ENCODE measurements at places on chromosomes 2 and 18.

- DNase-seq = no peak
Observed at GRCh38 chr2:124026503-124026902, 1.4 kb downstream of the CNTNAP5 start.

DNA sequence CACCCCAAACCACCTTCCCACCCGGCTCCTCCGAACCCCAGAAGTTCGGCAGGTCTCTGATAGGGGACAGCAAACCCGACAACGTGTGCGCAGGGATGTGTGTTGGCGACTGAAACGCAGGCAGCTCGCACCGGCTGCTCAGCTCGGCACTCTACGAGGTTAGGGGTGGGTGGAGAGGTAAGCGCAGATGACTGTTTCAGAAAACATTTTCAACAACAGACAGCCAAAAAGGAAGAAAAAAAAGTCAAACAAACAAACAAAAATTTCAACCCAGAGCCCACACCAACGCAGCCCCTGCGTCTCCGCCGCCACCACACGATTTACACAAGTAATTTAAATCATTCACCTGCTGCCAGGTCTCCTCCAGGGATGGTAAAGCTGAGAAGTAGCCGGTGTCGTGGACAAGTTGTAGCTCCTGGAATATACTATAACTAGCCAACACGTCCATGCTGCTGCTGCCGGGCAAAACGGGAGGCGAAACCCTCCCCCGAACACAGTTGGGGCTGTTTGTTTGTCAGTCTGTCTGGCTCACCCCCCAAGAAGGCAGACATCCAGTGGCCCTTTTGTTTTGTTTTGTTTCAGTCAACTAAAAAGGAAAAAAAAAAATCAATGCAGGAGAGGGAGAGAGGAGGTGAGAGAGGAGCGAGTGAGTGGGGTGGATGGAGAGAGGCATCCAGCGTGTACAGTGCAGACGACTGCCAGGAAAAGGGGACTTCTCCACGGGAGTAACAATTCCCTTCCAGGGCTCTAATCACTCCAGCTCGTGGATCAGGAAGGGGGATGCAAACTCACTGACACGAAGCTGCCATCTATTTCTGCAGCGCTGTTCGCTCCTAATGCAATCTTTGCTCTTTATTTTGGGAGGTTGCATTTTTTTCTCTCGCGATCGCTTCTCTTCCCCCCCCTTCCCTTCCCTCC, at the start of gene KLF7:
Gene KLF7, minus strand, starts transcription at position 828 of the 918 bp plus-strand sequence. Its CDS starts 380 bp downstream, at position 448.
- DNase-seq = peak; percentile 69

- no peak for DNase-seq
Observed at GRCh38 chr2:190119923-190120590, 57.5 kb upstream of the MSTN start.

- DNase-seq = no peak
Observed at GRCh38 chr2:234620018-234620417, 123.1 kb upstream of the ARL4C start.

GRCh38 chr2:213246497-213247281, 37.6 kb upstream of the SPAG16 start:
- peak; percentile 24 for DNase-seq

GRCh38 chr2:2501454-2502200, 170.6 kb upstream of the MYT1L start:
- DNase-seq = no peak

DNA sequence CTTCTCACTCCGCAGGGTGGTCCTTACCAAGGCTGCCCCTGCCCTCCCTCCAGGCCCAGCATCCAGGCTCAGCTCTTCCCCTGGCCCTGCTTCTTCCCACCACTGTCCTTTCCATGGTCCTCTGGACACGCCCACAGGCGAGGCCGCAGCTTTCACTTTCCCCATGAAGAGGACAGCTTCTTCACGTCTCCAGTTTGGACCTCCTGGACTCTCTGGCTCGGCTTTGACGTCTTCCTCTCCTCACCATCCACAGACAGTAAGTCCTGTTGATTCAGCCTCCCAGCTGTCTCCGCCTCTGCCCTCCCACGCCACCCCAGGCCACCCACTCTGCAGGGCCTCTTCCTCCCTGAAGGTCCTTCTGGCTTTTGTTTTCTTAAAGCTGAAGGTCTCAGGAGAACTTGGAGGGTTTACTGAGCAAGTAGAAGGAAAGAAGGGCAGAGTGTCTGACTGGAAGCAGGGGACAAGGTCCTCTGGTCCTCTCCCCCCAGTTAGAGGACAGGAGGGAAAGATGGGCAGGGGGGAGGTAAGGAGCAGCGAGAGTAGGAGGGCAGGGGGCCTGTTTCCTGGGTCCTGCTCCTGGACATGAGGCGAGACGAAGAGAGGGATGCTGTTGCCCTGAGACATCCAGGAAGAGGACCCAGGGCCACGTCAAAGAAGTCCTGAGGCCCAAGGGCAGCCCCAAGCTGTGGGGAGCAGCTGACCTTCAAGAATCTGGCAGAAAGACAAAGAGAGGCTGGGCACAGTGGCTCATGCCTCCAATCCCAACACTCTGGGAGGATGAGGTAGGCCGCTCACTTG, 24.7 kb upstream of the NMUR1 start:
- no peak for DNase-seq

- DNase-seq = no peak
Observed at GRCh38 chr2:118133916-118134315, 45.6 kb downstream of the INSIG2 start.

- DNase-seq = no peak
Observed at GRCh38 chr2:234467289-234467688, 29.6 kb downstream of the ARL4C start.

DNA sequence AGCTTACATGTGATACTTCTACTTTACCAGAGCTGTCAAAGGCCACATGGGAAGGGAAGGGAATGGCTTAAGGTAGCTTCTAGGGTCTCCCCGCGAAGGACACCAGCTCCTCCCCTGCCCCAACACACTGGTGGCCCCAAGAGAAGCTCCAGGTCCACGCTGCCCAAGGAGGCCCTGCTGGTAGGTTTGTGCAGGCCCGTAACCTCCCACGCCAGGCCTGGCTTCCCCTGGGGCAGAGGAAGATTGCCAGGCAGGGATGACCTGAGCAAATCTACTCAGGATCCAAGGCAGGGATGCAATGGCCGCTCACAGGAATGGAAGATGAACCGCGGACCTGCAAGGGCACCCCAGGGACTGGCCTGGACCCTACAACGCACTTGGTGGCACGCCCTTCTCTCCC, 205.1 kb downstream of the MGAT5 start:
- DNase-seq = no peak

DNA sequence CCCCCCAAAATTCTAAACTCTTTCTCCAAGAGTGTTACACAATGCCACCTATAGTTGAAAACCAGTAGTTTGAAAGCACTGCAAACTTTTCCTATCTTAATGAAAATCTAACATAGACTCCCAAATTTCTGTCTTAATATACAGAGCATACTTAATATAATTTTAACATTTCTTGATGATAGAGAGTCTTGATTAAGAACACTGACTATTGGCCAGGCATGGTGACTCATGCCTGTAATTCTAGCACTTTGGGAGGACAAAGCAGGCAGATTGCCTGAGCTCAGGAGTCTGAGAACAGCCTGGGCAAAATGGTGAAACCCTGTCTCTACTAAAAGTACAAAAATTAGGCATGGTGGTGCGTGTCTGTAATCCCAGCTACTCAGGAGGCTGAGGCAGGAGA, 34.2 kb downstream of the ASXL2 start:
- DNase-seq = no peak

GRCh38 chr2:232338759-232339106, 39.8 kb upstream of the ALPP start:
- DNase-seq = no peak

DNA sequence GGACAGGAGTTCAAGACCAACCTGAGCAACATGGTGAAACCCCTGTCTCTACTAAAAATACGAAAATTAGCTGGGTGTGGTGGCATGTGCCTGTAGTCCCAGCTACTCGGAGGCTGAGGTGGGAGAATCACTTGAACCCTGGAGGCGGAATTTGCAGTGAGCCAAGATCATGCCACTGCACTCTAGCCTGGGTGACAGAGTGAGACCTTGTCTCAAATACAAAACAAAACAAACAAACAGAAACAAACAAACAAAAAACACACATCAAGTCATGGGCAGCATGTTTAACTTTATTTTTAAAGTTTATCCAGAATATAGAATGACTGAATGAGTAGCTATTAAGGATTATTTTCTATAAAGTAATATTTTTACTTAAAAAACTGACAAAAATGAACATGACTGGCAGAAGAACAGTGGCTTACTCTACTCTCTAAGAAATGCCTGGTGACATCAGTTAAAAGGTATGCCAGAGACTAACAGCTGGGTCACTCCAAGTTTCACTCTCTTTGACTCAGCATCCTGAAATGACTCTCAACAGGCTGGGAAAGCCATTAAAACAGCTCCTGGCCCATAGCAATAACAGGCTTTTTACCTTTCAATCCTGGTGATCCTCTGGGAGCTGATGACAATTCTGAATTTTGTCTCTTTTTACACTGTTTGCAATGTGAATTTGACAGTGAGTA, 281.6 kb upstream of the STON1 start:
- DNase-seq = no peak

DNA sequence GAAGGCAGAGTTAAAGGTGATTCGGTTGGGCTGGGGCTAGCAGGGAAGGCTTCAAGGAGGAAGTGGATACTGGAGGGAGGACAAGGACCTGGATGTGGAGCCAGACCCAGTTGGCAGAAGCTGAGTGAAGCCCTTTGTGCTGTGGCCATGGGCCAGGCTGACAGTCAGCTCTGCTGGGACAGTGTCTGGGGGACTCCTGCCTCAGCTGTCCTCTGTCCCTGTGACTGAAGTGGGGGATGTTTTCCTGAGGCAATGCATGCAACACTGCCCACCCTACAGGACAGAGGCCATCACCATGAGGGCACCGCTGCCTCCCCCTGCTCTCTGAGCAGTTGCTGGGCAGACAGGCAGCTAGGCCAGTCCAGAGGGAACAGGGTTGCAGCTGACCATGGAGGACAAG, 40.0 kb downstream of the ST8SIA5 start:
- DNase-seq = no peak

DNA sequence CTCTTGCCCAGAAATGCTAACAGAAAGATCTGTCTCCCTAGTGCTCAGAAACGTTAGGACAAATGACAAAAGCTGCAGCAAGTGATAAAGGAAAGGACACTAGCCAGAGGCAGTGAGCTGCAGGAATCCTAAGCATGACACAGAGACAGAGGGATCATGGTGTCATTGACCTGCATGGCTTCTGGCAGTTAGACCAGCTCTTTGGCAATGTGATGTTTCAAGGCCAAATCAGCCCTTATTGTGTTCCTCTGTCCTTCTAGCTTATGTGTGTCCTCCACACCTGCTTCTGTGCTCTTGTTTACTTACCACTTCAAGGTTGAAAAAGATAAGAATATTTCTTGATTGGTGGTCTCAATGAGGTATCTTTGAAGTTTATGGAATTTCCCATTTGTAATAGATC, 120.8 kb downstream of the RHBDD1 start:
- DNase-seq = no peak

- DNase-seq = no peak
Observed at GRCh38 chr18:79532313-79533007, 136.7 kb downstream of the NFATC1 start.

GRCh38 chr2:149611100-149611820, 23.7 kb upstream of the MMADHC start:
- no peak for DNase-seq

- DNase-seq = no peak
Observed at GRCh38 chr2:177727577-177728398, 335.2 kb downstream of the AGPS start.

DNA sequence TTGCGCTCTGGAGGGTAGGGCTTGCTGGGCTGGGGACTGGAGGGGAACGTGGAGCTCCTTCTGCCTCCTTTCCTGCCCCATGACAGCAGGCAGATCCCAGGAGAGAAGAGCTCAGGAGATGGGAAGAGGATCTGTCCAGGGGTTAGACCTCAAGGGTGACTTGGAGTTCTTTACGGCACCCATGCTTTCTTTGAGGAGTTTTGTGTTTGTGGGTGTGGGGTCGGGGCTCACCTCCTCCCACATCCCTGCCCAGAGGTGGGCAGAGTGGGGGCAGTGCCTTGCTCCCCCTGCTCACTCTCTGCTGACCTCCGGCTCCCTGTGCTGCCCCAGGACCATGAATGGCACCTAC, 4.3 kb downstream of the GPR35 start:
- no peak for DNase-seq

DNA sequence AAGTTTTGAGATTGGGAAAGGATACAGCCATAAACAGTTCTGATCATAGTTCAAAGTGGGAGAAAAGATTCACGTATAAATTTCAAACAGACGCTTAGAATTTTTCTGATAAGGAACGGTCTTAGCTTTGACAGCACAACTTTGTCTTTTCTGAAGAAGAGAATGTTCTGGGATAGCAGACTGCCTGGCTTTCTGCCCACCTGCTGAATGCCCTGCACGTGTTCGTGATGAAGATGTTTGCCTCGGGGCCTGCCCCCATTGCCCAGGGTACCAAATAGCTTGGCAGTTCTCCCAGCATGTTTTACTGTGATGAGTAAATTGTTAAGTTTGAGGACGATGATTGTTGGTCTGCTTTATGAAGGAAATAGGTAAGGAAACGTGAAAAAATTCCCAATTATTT, 4.6 kb downstream of the MRPL33 start:
- no peak for DNase-seq

DNA sequence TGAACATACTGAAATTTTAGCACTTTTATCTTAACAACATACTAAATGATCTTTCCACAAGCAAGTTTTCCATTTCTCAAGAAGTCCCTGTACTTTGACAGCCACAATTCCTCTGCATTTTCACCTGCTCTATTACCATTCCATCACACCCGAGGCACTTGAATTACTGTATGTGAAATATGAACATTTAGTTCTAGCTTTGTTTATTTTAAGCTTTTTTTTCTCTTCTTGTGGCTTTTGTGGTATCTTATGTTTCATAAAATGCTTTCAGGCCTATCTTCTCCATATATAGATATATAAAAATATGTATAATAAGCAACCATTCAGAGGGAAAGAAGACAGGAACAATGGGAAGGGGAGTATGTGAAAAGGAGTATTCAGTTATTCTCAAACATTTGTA, 693.9 kb downstream of the SATB2 start:
- no peak for DNase-seq

GRCh38 chr18:78126536-78126935, 853.1 kb upstream of the SALL3 start:
- no peak for DNase-seq

DNA sequence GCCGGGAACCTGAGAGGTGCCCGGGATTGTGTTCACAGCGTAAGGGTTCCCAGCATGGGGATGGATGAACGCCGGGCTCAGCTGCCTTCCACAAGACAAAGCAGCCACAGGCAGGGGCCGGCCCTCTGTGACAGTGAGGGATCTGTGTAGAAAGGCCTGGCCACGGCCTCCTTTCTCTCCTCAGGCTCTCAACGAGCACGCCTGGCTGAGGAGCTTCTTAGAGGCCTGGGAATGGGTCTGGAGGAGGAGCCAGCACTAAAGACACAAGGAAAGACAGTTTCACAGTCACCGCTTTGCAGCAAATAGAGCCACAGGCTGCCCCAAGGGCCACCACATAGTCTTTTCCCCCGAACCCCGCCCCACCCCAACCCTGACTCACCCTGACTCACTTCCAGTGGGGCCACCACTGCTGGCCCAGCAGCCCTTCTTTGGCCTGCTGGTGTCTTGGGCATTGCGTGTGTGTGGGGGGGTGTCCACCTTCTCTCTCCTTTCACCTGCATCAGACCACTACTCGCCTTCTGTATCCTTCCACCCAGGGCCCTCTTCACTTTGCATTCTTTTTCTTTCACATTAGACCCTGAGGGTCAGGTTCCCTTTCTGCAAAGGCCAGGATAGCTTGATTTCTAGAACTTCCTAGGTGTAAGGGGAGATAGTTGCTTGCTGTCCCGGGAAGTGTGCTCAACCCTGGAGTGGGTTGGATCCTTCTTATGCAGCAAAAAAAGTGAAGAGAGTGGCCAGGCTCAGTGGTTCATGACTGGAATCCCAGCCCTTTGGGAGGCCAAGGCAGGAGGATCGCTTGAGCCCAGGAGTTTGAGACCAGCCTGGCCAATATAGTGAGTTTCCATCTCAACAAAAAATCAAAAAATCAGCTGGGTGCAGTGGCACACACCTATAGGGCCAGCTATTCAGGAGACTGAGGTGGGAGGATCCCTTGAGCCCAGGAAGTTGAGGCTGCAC, 19.3 kb upstream of the HPCAL1 start:
- no peak for DNase-seq
